CD4-positive, alpha-beta T cell treated with Interleukin-17A for 1 hour (primary cell): ENCODE measurements at places on chromosomes 16 and 17.

DNA sequence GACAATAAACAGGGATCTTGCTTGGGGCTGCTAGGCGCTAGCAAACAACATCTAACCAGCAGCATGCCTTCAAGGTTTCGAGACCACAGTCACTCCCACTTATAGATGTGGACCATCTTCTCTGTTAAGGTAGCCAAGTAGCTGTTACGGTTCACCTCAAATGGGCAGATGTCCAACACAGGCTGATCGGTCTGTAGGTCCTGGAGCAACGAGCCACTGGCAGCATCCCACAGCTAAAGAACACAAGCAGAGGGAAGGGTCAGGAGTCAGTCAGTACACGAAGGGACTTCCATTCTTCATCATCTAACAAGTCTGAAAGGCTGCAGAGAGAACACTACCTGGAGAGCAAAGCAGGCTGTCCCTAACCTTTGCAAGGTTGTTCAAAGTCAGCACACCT, 16.9 kb upstream of the GLG1 start:
- no peak for DNase-seq

DNA sequence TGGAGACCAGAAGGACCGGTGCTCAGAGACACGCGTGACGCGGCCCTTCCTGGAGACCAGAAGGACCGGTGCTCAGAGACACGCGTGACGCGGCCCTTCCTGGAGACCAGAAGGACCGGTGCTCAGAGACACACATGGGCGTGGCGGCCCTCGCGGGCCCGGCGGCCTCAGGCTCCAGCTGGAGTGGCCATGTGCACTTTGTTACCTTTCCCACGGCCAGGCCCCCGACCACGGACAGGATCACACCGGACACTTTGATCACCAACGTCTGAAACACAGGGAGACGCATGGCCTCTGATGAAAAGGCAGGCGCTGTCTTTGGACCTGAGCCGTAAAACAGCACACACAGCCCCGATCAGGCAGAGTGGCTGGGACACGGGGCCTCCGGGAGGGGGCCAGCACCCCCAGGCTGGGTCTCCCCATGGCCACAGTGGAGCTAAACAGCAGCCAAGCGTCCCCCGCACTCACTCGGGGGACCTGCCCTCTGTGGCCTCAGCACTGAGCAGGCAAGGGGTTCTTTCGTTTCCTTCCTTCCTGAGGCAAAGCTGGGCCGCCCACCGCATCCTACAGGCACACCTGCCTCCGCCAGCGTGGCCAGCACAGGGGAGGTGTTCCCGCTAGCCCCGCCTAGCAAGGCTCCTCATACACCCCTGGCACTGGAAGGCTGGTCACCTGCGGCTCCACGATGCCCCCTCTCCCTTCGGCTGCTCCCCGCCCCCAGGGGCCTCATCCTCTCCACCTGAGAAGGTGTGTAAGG, 13.3 kb upstream of the CCDC154 start:
- DNase-seq: no peak

DNA sequence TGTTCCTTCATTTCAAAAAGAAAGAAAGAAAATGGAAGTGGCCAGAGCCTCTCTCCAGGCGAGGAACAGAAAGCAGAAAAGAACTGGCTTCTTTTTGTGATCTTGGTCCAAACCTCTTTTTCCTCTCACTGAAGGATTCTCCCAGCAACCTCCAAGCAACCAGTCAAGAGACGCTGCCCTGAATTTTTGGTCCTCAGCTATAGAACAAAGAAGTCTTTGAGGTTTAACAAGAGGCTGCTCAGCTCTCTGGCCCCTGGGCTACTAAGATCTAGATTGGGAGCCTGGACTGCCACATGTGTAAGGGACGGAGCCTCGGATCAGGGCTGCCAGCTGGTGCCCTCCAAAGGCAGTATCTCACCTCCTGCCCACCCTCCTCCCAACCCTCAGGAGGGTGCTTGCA, 62.6 kb downstream of the AXIN2 start:
- no peak for DNase-seq

DNA sequence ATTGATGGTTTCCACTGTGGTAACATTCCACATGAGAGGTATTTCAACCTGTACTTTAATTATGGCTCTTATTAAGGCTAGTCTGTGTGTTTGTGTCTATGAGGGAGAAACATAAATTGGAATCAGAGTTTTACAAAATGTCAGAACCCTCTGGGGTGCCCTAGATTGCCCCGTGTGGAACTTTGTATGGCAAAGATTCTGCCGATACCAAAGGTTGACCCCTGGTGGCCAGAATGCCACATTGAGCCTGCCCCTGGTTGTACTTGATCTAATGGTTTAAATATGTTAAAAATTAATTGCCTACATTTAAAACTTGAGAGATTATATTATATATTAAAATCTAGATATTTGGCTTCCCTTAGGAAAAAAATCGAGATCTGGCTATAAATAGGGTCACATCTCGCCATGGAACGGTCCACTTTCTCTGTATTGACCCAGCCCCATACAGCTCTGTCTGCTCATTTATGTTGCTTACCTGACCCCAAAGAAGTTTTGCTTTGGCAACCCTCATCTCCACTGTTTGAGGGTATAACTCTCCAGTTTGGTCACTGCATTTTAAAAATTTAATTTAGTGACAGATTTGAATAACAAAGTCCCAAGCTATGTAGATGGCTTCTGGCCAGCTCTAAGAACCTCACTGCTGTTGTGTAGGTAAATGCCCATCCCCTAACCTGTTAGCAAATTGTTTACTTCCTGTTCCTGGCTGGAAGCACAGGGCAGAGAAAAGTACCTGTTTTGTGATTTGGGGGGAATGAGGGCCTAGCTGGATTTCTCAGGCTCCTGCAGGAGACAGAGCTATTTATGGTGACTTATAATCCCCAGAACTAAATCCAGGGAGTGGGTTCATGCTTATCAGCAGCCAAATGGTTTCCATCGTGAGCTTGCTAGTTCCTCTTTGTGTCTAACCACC, 95.0 kb downstream of the PLCG2 start:
- DNase-seq: peak; percentile 59

GRCh38 chr16:66175058-66175457, 191.4 kb upstream of the CDH5 start:
- DNase-seq: no peak

- DNase-seq: no peak
These were observed 47.7 kb upstream of the XYLT1 start for GRCh38 chr16:17518441-17518840.

DNA sequence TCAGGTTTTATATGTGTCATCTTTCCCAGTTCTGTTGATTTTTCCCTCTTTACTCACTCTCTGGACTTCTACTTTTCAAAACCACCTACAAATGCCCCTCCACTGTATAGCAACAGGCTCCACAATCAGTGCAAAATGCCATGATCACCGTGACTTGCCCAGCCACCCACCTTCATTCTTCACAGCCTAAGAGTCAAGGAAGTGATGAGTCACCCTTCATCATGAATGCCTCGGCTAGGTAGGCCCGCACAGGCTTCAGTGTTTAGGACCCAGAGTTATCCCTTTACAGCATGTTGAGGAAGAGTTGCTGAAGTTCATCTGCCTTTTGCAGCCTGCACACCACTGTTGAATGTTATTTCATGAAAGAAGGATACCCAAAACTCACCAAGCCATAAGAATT, 158.6 kb downstream of the PMP22 start:
- DNase-seq: no peak

DNA sequence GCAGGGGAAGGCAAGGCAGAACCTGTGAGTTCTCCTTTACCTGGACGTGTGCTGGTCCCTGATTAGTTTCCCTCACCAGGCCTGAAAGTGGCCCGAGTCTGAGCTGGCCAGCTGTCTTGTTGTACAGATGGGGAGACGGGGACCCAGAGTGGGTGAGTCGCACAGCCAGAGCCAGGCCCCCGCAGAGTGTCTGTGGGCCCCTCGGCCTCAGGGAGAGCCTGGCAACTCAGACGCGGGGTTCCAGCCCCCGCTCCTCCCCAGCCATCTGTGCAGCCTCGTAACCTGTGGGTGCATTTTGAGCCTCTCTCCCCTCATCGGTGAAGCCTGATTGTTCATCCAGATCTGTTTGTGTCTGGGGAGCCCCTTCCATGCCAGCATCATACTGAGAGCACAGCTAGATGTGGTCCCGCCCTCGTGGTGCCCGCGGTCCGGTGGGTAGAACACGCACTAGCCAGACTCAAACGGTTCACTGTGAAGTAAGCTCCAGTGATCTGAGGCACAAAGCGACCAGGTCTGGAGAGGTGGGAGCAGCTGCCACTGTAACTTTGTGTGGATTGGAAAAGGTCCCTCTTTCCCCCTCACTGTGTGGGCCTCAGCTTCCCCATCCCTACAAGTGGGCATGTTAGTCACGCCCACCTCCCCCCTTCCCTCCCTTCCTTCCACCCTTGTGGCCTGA, 6.0 kb upstream of the NDRG4 start:
- no peak for DNase-seq

- no peak for DNase-seq
These were observed 124.9 kb upstream of the CORO6 start for GRCh38 chr17:29747660-29748059.

DNA sequence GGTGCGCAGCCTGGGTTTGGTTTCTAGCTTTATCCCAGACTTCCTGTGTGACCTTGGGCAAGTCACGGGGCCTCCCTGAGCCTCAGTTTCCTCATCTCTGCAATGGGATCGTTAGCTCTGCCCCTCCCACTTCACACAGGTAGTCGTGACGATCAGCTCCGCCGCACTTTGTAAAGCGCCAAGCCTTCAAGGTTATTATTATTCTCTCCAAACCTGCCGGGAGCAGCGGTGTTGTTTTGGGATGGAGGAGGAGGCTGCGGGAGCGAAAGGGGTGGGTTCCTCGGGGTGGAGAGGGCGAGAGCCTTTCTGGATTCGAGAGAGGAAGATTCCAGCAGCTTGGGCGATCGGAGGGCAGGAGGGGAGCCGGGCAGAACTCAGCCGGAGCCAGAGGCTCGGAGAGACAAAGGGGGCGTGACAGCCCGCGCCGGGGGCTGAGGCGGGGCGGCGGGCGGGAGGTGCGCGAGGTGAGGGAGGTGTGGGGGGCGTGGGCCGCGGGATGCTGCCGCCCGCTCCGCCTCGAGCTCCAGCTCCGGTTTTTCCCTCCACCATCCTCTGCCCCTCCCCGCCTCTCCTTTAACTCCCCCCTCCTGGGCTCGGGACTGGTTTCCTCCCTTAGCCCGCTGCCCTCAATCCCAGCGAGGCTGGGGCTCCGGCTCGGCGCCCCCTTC, at the start of gene EFNB3:
Gene EFNB3 (plus strand): TSS at position 602 of the 668 bp plus-strand sequence. CDS start 397 bp downstream, outside the sequence.
- DNase-seq: no peak

DNA sequence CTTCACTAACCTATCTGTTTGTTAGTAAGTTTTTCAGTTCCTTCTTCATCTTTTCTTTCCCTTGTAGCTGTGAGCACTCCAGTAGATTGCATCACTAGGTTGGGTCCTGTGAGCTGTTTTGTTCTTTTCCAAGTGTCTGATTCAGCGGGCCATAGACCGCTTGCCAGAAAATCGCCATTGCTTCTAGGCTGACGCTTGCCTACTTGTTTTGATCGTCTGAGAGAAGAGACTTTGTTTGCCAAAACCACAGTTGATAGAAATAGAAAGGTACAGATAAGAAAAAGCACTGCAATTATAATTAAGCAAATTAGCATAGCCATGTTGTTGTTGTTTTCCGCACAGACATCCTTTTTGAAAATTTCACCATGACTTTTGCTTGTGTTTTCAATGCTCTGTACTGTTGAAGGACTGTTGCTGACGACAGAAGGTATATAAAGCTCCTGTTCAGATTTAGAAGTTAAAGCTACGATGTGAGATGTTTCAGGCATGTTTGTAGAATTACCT, 3.1 kb downstream of the EVI2A start:
- DNase-seq: peak; percentile 80

- DNase-seq: no peak
These were observed 787.4 kb downstream of the KCNJ2 start for GRCh38 chr17:70956726-70957125.

DNA sequence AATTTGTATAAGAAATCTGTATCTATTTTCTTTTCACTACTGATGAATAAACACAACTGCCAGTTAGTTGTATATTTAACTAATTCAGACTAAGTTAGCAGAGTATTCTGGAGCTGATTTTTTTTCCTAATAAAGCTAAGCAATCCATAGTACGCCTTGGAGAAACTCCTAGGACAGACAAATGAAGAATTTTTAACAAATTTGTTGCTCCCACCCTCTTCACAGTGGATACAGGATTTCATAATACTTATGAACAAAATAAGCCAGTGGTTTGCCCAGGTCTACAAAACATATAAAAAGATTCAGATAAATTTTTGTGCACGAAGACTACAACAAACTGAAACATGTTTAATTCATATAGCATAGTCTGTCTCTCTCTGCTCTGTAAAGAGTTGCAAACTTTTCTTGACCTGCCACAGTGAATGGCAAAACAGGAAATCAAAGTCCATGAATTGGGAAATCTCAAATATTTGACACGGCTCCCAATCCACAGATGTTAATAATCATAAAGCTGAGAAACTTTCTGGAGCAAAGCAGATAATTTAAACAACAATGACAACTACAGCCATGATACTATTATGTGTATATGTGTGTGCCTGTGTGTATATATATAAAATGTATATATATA, 594 bp upstream of the ABCA6 start:
- DNase-seq: no peak

GRCh38 chr17:35731239-35731916, at the start of gene RASL10B:
RASL10B (plus strand) TSS chr17:35731639; CDS start chr17:35735185, 3,546 bp downstream.
- peak; percentile 31 for DNase-seq

DNA sequence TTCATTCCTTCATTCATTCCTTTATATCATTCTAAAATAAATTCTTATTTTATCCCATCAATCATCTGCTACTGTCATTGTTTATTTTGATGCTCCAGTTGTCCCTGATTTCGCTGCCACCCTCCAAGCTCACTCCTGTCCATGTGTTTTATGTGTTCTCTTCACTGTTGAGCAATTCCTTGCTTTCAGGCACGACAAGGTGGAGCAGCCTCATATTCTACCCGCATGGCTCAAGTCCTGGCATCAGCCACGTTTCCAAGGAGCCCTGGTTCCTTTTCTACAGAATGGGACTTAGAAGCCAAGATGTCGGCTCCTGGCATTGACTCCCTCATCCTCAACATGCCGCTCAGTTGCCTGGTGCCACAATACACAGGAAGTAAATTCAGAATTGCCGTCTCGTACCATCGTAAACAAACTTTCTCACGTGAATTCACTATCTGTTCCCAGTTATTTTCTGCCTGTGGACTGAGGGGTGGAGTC, 139.0 kb downstream of the RPTOR start:
- DNase-seq: no peak

GRCh38 chr17:65677932-65678331, 116.5 kb upstream of the AXIN2 start:
- no peak for DNase-seq

GRCh38 chr17:7929158-7930023, at the start of gene KCNAB3:
KCNAB3 (minus strand) TSS chr17:7929856; CDS start chr17:7929435, 421 bp downstream.
- peak; percentile 67 for DNase-seq

GRCh38 chr17:80513892-80514291, 30.7 kb upstream of the RPTOR start:
- no peak for DNase-seq

- DNase-seq: peak; percentile 26
These were observed 186.5 kb downstream of the STX8 start for GRCh38 chr17:9389111-9389527.
